Foreskin keratinocyte (primary cell): ENCODE measurements at places on chromosomes 12 and 14.

GRCh38 chr12:75656648-75657047 is 145.2 kb upstream of the KRR1 start:
- peak; percentile 99 for DNase-seq

GRCh38 chr12:128729628-128730121 is 94.1 kb downstream of the SLC15A4 start:
- DNase-seq, result no peak

DNA sequence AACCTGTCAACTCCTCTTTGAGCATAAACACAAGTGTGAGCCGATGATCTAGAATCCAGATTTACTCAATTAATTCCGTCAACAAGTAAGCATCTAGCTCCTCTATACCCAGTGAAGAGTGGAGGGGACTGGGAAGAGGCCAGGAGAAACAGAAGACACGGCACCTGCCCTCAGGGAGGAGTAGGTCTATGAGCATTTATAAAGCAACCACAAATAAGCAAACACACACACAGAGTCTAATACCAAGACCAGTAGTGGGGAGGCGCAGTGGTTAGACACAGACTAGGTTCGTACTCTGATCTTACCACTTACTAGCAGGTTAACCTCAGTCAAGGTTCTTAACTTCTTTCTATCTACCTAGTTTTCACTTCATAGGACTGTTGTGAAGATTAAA is 5.9 kb upstream of the FOXN3 start:
- no peak for DNase-seq

DNA sequence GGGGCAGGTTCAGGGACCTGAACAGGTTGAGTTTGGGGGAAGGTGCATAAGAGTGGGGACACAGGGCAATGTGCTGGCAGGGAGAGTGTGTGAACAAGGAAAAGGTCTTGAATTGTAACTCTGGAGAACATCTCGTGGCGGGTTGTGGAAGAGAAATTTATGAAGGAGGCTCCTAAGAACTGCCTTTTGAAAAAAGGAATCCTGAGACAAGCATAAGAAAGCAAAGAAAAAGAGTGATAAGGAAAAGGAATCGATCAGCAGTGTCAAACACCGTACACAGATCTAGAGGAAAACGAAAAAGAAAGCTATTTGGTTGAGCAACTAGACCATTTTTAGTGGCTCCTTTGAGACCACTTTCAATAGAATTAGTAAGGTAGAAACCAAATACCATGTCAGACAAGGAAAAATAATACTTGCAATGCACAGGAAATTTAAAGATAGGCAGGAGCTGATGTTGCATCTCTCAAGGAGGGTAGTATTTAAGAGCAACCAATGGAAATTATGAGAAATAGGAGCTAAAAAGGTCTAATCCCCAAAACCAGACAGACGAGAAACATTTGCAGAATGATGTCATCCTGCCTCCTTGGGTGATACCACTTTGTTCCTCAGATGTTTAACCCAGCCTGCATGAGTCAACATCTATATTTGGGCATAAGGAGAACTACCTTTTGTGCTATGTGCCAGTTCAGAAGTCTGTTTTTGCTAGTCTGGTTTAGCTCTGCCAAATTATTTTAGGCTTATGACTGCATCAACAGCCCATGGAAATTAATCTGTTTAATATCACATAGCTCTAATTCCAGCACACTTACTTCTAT is 64.5 kb upstream of the STK38L start:
- peak; percentile 99 for DNase-seq

DNA sequence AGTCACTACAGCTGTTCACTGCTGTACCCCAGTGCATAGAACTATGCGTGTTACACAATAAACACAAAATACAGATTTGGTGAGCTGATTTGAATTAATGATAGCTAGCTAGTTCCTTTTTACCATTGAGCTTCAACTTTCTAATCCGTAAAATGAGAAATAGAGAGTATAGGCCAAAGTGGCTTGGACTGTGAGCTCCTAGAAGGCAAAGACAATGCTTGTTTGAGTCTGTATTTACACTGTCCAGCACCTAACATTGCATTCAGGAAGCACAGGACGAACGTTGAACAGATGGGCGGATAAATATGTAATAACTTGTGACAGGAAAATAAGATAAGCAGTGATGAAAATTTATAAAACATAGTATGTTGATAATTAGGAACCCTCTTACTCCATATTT is 31.5 kb downstream of the SLC17A8 start:
- DNase-seq, result no peak

- no peak for DNase-seq
Measured at GRCh38 chr12:106878804-106879203, 76.9 kb upstream of the TMEM263 start.

- DNase-seq, result no peak
Measured at GRCh38 chr14:105690671-105691070, 164.3 kb downstream of the TMEM121 start.

- DNase-seq, result no peak
Measured at GRCh38 chr14:52862632-52863333, 71.4 kb upstream of the GNPNAT1 start.

DNA sequence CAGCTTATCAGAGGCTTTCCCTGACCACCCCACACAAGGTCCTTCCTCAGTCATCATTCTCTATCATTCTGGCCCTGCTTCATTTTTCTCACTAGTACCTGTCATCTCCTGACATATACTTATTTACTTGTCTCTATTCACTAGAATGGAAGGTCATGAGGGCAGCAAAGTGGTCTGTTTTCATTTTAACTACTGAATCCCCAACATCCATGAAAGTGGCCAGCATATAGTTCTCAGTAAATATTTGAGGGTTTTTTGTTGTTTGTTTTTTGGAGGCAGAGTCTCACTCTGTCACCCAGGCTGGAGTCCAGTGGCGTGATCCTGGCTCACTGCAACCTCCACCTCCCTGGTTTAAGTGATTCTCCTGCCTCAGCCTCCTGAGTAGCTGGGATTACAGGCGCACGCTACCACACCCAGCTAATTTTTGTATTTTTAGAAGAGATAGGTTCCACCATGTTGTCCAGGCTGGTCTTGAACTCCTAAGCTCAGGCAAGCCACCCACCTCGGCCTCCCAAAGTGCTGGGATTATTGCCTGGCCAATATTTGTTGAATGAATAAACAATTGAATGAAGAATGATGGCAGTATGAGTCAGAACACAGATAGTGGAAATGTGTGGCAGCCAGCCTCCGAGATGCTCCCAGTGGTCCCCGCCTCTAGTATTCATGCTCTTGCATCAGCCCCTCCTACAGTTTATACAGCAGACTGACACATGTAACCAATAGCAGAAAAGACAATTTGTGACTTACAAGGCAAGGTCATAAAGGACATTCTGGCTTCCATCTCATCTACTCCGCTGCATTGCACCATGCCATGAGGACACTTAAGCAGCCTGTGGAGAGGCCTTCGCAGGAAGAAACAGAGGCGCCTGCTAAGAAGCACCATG is 7.0 kb upstream of the ANO6 start:
- peak; percentile 34 for DNase-seq

GRCh38 chr12:57842342-57843294 is 3.9 kb downstream of the CTDSP2 start:
- DNase-seq, result no peak

DNA sequence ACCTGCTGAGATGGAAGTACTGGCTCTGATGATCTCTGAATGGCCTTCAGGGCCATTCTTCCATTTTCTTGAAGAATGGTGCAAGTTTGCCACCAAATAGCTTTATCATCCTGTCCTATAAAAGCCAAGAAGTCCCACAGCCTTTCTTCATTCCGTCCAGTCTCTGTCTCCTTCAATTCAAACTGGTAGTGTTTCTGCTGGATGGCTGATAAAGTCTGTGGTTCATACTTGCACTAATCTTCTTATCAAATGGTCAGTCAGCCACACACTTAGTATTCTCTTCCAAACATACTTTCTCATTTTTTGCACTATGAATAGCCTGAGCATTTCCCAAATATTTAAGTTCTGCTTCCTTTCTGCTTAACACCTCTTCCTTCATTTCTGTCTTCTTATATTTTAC is 39.4 kb upstream of the BEGAIN start:
- no peak for DNase-seq

DNA sequence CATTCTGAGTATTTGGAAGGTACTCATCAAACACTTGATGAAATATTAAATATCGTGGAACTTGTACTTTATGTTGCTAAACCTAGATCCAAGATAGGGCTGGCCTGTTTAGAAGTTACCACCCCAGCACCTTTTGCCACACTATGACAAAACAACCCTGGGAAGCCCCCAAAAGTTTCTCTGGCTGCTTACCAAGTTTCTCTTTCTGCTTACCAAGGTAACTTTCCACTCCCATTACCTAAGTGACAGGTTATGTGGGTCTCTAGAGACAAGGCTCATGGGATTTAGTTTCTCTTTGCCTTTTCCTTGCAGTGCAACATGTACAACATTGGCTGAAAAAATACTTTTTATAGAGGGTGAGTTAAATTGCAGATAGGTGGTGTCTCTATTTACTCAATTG is 28.9 kb upstream of the PPM1A start:
- DNase-seq, result no peak
